Neural progenitor cell (in vitro differentiated cells): ENCODE measurements at places on chromosomes 6 and 20. TPM values are rescaled to one million over a fixed set of nuclear protein-coding genes. Genes with fewer than 3 reads are reported as not detected.

The C20orf204 gene
- 0.04 and 0.96 TPM in 2 replicates for total RNA-seq

GRCh38 chr20:34143951-34144350, 31.9 kb upstream of the EIF2S2 start:
- no peak for DNase-seq

DNA sequence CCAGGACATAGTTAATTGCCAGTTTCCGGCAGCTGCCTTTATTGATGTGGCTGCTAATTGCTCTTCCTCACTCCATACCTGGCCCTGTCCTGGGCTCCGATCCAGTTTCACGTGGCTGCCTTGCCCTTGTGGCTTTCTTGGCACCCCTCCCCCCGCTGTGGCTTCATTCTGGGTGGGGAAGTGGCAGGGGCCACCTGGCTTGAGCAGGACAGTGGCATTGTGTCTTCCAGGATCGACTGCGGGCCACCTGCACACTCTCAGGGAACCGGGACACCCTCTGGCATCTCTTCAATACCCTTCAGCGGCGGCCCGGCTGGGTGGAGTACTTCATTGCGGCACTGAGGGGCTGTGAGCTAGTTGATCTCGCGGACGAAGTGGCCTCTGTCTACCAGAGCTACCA, 10.8 kb downstream of the MAVS start:
- no peak for DNase-seq

DNA sequence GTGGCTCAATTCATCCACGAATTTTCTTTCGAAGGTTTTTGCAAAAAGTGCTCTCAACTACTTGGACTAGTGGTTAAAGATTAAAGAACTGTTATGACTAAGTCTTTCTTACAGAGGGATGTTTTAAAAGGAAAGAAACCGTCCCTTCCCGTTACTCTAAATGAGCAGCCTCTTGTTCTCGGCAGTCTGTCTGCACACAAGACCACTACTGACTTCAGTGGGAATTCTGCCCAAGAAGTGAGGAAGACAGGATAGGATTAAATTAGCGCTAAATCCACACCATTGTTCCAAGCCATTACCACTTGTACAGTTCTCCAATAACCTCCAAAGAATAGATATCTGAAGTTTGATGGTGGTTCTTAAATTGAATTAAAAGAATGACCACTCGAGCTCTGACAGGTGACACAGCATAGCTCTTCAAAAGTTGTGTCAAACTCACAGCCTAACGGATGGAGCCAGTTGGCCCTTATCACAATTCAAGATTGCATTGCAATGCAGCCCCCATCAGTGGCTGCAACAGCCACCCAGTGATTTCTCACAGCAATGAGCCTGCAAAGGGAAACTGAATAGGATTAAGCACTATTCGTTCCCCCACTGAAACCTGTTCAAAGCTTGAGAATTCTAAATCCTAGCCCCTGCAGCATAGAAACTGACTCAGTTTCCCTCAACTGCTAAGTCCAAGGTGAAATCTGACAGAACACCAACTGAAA, 1.8 kb downstream of the EPB41L2 start:
- DNase-seq = peak; percentile 44
